ENCODE measurements at places on chromosomes 7 and 10. TPM values are rescaled to one million over a fixed set of nuclear protein-coding genes. Genes with fewer than 3 reads are reported as not detected.

DNA sequence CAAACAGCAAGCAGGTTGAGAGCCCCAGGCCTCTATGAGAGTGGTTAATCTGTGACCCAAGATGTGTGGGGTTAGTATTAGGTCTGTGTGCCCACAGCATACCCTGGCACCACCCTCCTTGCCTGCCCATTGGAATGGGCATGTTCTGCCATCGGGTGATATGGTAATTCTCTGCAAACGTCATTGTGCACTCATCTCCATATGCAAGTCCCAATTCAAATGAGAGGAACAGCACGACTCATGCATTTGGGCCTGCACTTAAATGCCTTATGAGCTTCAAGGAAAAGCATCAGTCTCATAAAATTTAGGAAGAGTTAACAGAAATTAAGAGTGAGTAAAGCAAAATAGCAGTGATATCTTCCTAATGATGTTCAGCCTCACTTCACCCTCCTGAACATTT, 133.9 kb upstream of the FGFR2 start:
- no peak overlapping the region for H3K27ac ChIP-seq
- no peaks in the 10 kb centered on the region for H3K27me3 ChIP-seq
- H3K4me1 ChIP-seq, result no peaks in the 10 kb centered on the region
- H3K4me3 ChIP-seq, result no peak overlapping the region
- no peak for DNase-seq

- peaks cover 71% of the 10 kb centered on the region for H3K4me1 ChIP-seq
- no peaks in the 10 kb centered on the region for H3K36me3 ChIP-seq
- no peaks in the 10 kb centered on the region for H3K27me3 ChIP-seq
- H3K27ac ChIP-seq, result no peak overlapping the region
- no peak for DNase-seq
- no peak overlapping the region for H3K4me3 ChIP-seq
Measured at GRCh38 chr10:103980288-103980906, 13.5 kb downstream of the SLK start.

DNA sequence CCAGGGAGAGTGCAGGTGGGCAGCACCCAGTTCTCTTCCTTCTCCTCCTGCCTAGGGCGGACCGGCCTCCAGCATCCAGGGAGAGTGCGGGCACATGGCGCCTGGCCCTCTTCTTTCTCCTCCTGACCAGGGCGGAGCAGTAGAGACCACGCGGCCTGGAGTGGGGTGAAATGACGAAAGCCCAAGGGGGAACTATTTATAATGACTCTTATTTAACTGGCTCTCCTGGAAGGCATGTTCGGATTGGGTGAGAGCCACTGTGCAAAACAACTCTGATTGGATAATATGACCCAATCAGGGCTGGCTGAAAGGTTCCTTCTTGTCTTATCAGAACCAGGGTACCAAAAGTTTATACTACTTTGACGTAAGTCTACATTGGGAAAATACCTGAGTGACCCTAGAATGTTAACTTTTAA, 63.1 kb downstream of the ZNF37A start:
- no peaks in the 10 kb centered on the region for H3K36me3 ChIP-seq
- no peak overlapping the region for H3K4me3 ChIP-seq
- H3K27me3 ChIP-seq, result no peaks in the 10 kb centered on the region
- H3K27ac ChIP-seq, result no peak overlapping the region
- DNase-seq, result no peak
- H3K4me1 ChIP-seq, result no peaks in the 10 kb centered on the region

GRCh38 chr10:14039968-14040668, 290.6 kb downstream of the FRMD4A start:
- no peaks in the 10 kb centered on the region for H3K27me3 ChIP-seq
- H3K4me3 ChIP-seq, result no peak overlapping the region
- H3K27ac ChIP-seq, result no peak overlapping the region
- H3K4me1 ChIP-seq, result no peaks in the 10 kb centered on the region

- H3K4me1 ChIP-seq, result no peaks in the 10 kb centered on the region
- H3K27me3 ChIP-seq, result no peaks in the 10 kb centered on the region
- no peak for DNase-seq
- no peak overlapping the region for H3K27ac ChIP-seq
Measured at GRCh38 chr10:1316121-1316808, 260.1 kb downstream of the WDR37 start.

GRCh38 chr10:99431190-99431760, 851 bp upstream of the GOT1 start:
- DNase-seq, result no peak
- no peaks in the 10 kb centered on the region for H3K36me3 ChIP-seq
- no peaks in the 10 kb centered on the region for H3K27me3 ChIP-seq
- peaks cover 21% of the 10 kb centered on the region for H3K4me1 ChIP-seq
- H3K4me3 ChIP-seq, result peak overlapping the region; percentile 88

DNA sequence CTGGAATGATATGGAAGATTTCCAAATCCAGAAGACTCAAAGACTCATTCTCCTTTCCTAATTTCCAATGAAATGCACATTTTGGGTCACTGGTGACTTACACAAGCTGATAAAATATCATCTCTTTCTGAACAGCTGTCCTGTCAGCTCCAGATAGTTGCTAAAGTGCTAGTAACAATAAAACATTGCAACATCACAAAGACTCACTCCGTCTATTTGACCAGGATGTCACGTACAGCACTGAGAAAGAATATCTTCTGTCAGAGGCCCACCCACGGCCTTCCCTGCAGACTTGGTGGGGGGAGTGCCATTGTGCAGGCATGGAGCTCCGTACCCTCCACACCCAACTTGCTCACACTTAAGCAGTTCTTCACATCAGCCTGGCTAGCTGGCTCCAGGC, 78.9 kb upstream of the EGR2 start:
- no peak for DNase-seq
- H3K27ac ChIP-seq, result no peak overlapping the region
- no peak overlapping the region for H3K4me3 ChIP-seq
- H3K36me3 ChIP-seq, result no peaks in the 10 kb centered on the region
- H3K27me3 ChIP-seq, result no peaks in the 10 kb centered on the region

The AVL9 gene
- total RNA-seq, result 39.1 TPM

The TASOR2 gene
- total RNA-seq, result 85.7 TPM

The PRKAR2B gene
- total RNA-seq, result 0.29 TPM

The SPDYE8 gene
- not detected for total RNA-seq

The PTPRN2 gene
- 1.8 TPM for total RNA-seq

The FGFBP3 gene
- total RNA-seq, result 6.2 TPM

The CPA4 gene
- not detected for total RNA-seq

The SLC39A12 gene
- total RNA-seq, result not detected

The NPC1L1 gene
- 0.23 TPM for total RNA-seq

The DOCK4 gene
- 1.2 TPM for total RNA-seq
